ENCODE measurements at places on chromosomes 6 and 20.

GRCh38 chr20:56207656-56208055 is 40.9 kb upstream of the MC3R start:
- DNase-seq: no peak

- DNase-seq: no peak
Observed at GRCh38 chr6:107633680-107634323, 143.9 kb downstream of the SOBP start.

GRCh38 chr6:45532721-45533210 is 155.0 kb upstream of the SUPT3H start:
- DNase-seq: no peak

GRCh38 chr20:49620364-49621240 is 52.7 kb upstream of the PTGIS start:
- peak; percentile 7 for DNase-seq

- no peak for DNase-seq
Observed at GRCh38 chr6:169224185-169224695, 29.4 kb downstream of the THBS2 start.

DNA sequence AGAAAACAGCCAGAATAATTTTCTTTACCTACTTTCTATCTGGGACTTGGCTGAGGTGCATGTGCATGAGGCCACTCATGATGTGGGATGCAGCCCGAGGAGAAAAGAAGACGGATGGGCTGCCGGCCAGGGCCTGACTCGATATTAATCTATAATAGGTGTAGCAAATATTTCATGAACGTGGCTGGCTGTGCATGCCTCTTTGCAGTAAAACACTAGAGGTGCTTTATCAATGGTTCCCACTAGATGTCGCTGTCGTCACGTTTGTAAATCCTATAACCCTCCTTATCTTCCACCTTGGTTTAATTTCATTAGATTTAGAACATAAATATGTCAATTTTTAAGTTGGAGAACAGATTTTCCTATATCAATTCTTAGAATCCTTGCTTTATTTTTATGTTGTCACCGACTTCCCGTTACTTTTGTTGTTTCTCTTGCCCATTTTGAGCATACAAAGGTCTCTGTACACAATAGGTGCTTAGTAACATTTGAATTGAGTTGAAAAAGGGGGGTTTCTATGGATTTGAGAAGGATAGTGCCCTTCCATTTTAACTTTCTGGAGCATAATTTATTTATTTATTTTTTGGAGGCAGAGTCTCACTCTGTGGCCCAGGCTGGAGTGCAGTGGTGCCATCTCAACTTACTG is 19.6 kb upstream of the FERMT1 start:
- DNase-seq: peak; percentile 46

DNA sequence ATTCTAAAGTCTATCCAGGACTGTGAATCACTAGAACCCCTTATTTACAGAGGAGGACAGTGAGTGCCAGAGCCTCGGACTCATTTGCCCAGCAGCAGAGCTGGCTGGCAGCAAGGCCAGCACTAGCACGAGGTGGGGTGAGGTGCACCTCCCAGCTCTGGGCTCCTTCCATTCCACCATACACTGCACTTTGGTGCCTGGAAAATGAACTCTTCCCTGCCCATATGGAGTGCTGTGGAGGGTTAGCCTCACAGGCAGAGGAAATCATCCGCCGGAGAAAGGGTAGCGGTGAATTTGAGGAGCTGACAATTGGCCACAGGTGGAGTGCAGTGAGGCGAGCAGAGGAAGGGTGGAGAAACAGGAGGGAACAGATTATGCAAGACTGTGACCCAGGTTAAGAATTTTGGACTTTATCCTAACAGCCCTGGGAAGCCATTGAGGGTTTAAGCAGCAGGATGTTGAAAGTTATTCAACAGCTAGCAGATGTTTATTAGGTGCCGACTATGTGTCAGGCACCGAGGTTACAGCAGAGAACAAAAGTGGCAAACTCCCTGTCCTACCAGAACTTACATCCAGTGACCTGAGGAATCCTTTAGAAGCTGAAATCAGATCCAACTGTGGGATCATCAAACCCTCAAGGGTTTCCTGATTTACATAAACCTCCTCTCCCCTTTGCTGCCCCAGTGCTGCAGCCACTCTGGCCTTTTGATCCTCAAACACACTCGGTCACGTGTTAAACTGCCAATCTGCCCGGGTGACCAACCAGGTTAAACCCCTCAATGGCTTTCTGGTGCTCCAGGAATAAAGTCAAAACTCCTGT is 6.2 kb downstream of the TRIM26 start:
- no peak for DNase-seq

DNA sequence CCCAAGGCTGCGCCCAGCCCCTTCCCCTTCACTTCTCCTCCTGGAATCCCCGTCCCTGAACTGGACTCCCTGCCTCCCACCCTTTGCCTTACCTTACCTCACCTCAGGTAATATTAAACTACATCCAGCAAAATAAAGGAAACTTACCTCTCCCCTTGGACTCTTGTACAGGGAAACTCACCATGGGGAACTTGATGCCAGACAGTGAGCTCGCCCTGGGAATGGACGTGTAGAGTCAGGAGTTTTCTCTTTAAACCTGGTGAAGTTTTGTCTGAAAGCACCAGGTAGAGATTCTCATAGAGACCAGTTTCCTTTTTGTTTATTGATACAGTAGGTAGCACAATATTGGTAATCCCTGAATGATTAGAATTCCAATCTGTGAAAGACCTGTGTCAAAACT is 544 bp upstream of the HLA-C start:
- peak; percentile 18 for DNase-seq

DNA sequence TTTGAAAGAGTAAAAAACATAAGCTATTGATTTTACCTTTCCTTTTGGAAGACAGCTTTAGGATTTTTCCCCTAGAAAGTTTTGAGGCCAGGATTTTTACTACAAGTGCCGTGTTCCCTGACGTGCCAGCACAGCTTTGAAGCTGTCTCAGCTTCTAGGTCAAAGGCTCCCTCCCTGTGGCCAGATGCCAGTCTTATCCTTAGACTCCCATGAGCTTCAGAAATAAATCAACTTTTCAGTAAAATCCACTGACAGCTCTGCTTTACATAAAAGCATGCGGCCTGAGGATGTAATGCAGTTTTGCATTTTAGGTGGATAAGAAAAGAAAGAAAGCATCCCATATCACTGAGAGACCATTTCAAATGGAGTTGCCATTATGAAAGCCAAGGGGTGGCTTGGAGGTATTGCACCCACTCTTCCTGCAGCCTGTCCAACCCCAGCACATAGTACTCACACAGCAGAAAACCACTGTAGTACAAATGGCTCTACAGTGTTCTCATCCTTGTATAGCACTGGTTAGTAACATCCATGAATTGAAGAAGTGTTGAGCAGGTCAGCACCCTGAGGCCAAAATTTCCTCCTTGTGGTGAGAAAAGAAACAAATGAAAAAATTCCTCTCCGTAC is 15.2 kb upstream of the ATXN1 start:
- DNase-seq: no peak

- DNase-seq: no peak
Observed at GRCh38 chr6:43738267-43738676, 31.7 kb upstream of the VEGFA start.

DNA sequence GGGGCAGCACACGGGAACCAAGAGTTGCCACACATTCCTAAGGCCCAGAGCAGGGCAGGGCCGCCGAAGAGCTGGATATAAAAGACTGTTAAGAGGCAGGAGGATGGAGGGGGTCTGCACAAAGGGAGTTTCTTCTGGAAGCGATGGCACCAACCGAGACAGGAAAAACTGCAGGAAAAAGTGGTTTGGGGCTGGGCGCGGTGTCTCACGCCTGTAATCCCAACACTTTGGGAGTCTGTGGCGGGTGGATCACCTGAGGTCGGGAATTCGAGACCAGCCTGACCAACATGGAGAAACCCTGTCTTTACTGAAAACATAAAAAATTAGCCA is 41.8 kb downstream of the SSR1 start:
- DNase-seq: no peak

GRCh38 chr20:38836991-38837390 is 31.5 kb downstream of the PPP1R16B start:
- no peak for DNase-seq

DNA sequence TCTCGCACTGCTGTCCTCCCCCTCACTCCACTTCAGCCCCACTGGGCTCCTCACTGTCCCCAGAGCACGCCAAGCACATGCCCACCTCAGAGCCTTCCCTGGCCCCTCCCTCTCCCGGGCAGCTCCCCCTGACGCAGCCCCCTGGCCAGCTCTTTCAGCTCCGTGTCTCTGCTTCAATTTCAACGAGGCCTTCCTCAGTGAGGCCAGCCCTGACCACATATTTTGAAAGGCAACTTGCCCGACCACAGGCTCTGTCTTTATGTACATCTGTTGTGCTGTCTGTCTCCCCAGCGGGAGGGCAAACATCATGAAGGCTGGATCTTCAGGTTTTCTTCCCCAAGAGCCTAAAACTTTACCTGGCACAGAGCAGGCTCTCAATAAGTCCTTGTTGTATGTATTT is 44.6 kb downstream of the JPH2 start:
- DNase-seq: no peak

DNA sequence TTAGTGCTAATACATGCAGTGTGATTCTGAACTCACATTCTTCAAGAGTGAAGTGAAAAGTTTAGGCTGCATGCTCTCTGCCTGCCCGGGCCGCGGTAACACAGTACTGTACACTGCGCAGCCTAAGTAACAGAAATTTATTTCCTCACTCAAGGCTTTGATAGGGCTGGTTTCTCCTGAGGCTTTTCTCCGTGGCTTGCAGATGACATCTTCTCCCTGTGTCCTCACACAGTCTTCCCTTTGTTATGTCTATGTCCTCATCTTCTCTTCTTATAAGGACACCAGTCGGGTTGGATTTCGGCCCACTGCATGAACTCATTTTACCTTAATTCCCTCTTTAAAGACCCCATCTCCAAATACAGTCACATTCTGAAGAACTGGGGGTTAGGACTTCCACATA is 51.1 kb upstream of the TMEM170B start:
- no peak for DNase-seq

DNA sequence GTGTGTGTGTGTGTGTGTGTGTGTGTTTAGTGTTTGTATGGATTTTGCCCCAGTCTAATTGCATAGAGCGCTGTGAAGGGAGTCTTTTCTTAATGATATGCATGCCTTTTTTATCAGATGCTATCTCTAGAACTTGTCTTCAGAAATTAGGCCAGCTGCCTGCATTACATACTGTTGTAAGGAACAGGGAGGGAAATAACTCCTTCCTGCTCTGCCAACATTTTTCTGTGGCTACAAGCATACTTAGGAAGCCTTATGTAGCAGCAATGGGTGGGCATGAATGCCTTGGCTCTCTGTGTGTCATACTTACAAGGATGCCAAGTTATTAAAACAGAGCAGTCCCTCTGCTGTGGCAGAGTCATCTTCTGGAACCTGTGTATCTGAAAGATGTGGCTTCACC is 8.0 kb upstream of the COL21A1 start:
- no peak for DNase-seq

- DNase-seq: no peak
Observed at GRCh38 chr6:127185437-127185995, 67.0 kb downstream of the RSPO3 start.

DNA sequence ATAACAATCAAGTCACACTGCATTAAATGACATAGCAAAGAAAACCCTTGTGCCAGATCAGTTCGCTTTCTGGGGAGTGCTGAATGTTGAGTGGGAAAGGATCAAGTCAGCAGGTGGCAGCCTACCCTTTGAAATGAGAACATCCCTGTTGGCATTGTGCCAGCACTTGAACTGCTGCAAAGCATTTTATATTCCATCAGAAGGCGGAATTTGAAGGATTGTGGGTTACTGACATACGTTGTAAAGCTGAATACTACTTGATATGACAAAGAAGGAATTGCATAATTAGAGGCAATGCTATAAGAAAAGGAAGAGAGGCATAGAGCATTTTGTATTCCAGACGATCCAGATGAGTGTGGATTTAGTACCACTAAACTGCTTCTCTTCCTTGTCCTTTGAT is 26.5 kb downstream of the BCKDHB start:
- peak; percentile 7 for DNase-seq

GRCh38 chr6:119891644-119892043 is 542.1 kb upstream of the MAN1A1 start:
- no peak for DNase-seq

DNA sequence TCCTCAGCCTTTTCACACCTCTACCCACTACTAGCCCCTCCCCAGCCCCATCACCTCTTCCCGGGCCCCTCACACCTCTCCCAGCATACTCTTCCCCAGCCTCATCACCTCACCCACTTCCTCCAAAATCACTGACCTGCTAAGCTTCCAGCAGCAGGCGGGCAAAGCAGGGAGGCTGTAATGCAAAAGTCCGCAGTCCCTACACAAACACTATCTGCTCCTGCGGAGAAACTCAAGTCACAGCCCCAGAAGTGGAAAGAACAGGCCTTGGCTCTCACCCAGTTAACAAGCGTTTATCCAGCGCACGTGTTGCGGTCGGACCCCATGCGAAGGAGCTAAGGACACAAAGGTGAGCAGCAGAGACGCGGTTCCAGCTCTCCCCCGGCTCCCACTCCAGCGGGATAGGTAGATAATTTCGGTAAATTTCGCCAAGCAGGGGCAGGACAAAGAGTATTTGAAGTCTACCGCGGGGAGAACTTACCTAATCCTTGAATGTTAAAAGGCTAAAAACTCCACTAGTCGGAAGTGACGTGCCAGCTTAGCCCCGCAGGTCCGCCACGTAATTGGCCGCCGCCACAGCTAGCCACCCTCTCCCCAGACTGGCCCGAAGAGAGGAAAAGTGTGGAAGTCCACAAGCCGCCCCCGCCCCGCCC is 728 bp upstream of the TRIM39 start:
- DNase-seq: peak; percentile 70

- DNase-seq: no peak
Observed at GRCh38 chr6:51116723-51117122, 298.1 kb downstream of the TFAP2B start.

GRCh38 chr6:54681987-54682386 is 164.6 kb upstream of the FAM83B start:
- no peak for DNase-seq

- DNase-seq: no peak
Observed at GRCh38 chr20:16066571-16066970, 506.7 kb downstream of the KIF16B start.

DNA sequence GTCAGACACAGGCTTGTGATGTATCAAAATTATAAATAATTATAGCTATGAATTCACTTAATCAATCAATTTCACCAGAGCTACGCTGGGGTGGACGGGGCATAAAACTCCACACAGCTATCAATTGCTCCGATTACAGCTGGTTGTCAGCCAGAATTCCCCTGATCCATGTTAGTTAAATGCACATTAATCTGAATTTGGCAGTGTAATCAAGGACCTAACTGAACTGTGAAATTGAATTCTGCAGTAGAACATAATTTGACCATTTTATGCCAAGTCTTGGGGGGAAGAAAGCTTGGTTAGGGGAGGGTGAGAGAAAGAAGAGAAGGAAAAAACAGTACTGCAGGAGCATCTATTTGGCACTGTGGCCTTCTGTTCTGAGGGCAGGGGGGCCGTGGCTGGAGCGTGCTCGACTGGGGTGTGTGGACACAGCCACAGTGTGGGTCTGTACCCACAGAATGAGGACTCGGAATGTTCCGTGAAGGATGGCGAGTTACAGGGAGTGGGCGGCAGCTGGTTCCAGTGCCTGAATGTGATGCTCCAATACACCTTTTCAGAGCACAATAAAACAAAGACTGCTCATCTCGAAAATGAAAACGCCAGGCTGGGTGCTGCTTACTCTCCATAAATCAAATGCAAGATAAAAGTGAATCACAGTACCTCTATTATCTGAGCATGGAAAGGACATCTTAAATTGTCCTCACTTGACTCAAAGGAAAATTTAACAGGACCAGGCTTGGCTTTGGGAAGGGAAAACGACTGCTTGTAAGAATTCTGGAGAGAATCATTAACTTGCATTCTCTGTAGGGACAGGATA is 59.2 kb downstream of the LAMP5 start:
- DNase-seq: no peak

GRCh38 chr6:111477481-111477938 is 5.5 kb downstream of the REV3L start:
- no peak for DNase-seq
